ENCODE measurements at places on chromosomes 4 and X. TPM values are rescaled to one million over a fixed set of nuclear protein-coding genes. Genes with fewer than 3 reads are reported as not detected.

DNA sequence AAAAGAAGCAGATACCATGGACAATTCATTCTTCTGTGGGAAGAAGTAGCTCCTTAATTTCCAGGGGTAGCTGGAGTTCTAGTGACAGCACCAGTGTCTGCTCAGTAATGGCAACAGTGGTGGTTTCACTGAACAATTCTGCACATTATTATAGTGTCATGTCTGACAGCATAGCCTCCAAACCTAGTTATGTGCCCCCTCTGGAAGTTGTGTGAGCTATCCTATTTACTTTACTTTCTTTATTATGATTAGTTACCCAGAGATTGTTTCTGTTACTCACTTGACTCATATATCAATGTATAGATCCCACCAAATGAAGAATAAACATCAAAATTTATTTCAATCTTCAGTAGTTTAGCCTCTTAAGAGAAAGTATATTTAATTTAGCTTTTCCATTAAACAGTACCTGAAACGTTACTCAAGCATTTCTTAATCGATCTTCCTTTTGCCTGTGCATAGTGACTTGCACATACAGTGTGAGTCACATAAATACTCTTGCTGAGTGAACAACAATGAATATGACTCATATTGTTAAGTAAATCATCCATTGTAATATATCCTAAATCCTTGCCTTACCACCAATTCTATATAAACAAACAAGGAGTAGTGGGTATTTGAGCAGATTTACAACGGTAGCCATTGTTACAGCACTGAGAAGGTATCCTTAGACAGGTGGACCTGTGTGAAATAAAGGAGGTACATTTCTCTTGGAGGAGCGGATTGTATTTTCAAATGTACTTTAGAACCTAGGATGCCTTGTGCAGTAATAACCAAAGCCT is 534.7 kb downstream of the ANKRD50 start:
- no peak for DNase-seq

GRCh38 chr4:104429150-104429741 is 65.4 kb downstream of the CXXC4 start:
- DNase-seq, result no peak

GRCh38 chrX:97637289-97637688 is 753.6 kb downstream of the RPA4 start:
- no peak for DNase-seq

- peak; percentile 49 for DNase-seq
These were observed 1.3 kb downstream of the PCDH7 start for GRCh38 chr4:30721185-30722091.

DNA sequence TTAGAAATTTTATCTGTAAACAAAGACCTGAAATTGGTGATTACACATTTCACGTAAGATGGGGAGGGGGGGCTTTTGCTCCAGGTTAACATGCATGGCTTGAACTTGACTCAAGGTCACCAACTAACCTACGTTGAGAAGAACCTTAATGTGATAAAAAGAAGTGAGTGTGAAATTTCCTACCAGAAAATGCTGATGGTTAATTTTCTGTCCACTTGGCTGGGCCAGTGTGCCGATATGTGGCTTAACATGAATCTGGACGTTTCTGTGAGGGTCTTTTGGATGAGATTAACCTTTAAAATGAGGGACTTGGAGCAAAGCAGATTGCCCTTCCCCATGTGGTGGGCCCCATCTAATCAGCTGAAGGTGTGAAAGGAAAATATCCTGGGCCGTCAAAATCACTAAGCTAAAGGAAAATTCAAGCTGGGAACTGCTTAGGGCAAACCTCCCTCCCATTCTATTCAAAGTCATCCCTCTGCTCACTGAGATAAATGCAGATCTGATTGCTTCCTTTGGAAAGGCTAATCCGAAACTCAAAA is 107.3 kb upstream of the ENPP6 start:
- no peak for DNase-seq

- DNase-seq, result no peak
These were observed 13.2 kb upstream of the CCSER1 start for GRCh38 chr4:90113881-90114457.

DNA sequence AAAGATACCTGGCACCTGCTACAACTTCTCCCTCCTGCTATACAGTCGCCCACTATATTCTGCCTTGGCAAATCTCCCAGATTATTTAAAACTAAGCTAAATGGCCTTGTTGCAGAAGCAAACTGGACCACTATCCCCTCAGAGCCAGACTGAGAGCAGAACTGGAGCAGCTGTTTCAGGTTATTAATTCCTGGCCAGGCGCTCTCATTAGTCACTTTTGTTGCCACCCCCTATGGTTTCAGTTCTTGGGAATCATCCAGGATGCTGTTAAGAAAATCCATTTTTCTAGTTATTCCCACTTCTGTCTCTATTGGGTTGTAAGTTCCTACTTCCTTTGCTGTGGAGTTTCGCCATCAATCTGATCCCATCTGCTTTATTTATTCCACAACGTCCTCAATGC is 30.1 kb downstream of the ADGRA3 start:
- DNase-seq, result peak; percentile 62

- no peak for DNase-seq
These were observed 108.2 kb downstream of the NSUN7 start for GRCh38 chr4:40857956-40858355.

GRCh38 chrX:53085661-53086229 is 3.6 kb downstream of the TSPYL2 start:
- DNase-seq, result no peak

GRCh38 chrX:45803383-45803921 is 602.8 kb upstream of the DIPK2B start:
- DNase-seq, result no peak

GRCh38 chr4:111812114-111812513 is 333.1 kb upstream of the FAM241A start:
- DNase-seq, result no peak

GRCh38 chr4:3712936-3713335 is 53.2 kb upstream of the ADRA2C start:
- no peak for DNase-seq

DNA sequence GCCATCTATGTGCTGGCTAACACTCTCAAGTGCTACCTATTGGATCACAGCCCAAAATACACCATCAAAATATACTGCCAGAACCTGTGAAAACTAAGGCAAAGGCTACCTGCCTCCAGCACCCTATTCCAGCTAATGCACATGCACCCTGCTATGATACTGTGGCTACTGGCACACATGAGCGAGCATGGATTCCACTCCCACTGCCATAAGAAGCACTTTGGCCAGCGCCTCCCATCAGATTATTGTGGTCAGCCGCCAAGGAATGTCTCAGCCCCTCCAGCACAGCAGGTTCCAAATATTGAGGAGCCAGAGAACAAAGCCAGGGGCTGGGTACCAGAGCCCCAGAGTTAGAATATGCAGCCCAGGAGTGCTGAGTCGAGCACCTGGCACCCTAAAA is 32.5 kb upstream of the TMPRSS11F start:
- no peak for DNase-seq

DNA sequence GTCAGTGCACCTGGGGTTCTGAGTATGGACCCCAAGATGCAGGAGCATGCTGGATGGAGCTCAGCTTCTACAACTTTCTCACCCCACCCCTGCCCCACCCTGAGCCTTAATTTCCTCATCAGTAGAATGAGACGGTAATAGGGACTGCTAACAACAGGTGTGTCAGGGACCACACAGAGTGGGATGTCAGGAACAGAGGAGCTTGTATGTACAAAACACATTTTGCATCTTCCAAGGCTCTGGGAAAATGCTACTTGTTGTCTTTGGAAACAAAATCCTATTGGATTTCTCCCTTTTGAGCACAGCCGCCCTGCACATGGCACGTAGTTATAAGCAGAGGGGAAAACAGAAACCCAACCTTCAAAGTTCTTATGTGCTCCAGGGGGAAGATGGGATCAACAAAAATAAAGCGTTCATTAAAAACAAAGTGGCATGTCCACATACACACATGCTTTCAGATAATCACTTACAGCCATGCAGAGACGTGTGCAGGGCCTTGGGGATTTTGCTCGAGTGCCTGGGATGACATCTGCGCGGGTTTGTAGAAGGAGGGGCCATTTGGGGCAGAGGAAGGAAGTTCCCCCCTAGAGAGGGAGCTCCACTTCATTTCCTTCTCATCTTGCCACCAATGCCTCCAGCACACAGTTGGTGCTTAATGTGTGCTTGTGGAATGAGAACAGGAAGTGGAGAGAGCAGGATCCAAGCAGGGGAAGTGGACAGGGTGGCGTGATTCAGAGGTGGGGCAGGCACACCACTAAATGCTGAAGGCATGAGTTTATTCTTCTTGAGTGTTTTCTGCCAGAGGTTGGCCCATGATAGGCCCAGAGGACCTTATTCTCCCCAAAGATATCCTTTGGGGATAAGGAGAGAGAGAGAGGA is 138.9 kb downstream of the SMIM20 start:
- no peak for DNase-seq

DNA sequence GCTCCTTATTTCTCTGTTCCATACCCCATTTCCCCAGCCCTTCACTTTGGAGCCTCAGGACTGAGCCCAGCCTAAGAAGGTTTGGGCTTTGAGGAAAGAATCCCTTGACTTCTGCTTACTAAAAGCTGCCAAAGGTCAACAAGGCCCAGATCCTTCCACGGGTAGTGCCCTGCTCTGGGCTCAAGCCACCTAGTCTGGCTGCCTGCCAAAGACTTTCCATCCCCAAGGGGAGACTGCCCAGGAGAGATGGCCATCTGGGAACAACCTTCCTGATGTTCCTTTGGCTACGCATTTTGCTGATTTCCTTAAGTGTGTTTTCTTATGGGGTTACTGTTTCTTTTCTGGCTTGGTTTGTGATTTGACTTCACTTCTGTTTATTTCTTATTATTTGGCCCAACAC is 49.8 kb upstream of the NDP start:
- DNase-seq, result no peak

- DNase-seq, result no peak
These were observed 7.5 kb upstream of the RUFY3 start for GRCh38 chr4:70714079-70714887.

DNA sequence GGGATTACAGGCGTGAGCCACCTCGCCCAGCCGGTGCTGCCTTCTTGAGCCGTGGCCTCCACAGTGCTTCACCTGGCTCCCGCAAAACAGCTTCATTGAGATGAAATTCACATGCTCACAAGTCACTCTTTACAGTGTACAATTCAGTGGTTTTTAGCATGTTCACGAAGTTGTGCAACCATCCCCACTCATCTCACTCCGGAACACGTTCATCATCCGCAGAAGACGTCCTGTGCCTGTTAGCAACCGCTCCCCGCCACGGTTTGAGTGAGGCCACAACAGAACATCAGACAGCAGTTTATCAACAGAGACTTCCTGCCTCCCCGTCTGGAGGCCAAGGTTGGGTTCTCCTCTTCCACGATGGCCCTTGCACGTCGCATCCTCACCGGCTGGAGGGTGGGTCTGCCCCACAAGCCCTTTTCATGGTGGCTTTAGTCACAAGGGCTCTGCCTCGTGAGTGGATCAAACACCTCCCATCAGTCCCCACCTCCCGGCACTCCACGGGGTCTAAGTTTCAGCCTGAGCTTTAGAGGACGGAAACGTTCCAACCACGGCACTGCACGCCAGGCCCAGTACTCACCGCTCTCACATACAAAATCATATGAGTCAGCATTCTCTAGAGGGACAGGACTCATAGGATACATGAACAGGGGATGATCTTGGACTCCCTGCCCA is 29.6 kb upstream of the SPON2 start:
- DNase-seq, result peak; percentile 65

DNA sequence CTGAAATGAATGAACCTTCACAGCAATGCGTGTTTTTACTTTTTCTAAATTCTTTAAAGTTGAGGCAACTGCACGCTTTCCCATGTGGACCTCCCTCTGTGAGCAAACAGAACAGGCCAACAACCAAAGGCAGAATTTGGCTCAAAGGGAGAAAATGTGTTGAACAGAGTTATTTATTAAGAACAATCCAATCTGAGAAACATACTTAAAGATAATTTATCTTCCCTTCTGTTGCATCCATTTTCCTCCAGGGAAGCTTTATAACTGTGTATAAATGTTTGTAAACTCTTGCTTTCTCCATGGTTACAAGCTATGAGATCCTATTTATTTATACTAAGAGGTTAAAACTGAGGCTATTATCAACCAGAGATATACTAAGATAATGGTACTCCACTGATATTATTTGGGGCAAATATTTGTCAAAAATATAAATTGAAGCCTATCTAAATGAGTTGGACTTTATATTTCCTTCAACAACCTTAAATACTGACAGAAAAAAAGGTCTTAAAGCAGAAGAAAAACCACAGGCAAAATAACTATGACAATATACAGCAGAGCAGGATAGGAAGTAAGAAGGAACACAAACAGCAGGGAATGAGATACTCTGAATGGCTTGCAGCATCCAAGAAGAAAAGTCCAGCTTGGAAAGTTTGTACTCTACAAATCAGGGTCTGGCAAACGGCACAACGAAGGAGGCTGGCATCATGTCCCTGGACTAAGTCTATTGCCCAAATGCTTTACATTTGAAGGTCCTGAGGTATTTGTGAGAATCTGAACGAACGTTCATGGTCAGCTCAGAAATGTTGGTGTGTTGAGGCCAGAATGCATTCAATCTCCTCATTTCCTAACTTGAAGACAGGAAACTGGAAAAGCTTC is 663.2 kb upstream of the INTU start:
- no peak for DNase-seq

DNA sequence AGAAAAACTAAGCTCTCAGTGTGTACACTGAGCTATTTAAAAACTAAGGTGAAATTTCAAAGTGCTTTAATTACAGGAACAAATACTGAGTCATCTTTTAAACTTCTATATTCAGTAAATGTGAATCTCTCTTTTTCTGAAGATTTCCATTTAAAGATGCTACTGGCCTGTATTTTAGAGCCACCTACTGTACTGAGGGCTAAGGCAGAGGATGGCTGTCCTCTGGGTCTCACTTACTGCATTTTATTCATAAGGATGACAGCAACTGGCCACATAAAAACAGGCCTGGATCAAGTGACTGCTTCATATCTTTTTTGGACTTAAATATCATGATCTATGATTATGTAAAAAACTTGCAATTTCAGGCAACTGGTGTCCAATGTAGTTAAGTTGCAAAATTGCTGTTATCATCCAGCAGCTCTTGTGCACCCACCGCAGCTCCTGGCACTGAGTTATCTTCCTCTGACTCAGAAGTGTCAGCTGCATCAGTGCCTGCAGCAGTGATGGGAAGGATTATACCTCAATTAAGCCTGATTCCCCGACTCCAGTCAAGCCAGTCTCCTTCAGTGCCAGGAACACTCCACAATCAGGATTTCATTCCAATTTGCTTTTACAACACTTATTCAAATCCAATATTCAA is 1073.7 kb downstream of the PDHA2 start:
- DNase-seq, result peak; percentile 1

GRCh38 chr4:128371876-128372275 is 84.3 kb upstream of the PGRMC2 start:
- no peak for DNase-seq

GRCh38 chr4:74934016-74934831 is 1.3 kb downstream of the PARM1 start:
- peak; percentile 15 for DNase-seq

- no peak for DNase-seq
These were observed 49.0 kb upstream of the SHISA3 start for GRCh38 chr4:42348247-42348646.

Gene RASGEF1B
- polyA plus RNA-seq, result 7.0 TPM

Gene PFKFB1
- polyA plus RNA-seq, result 0.58 TPM

Gene GUCY1A1
- 169 TPM for polyA plus RNA-seq

Gene SSX3
- not detected for polyA plus RNA-seq

Gene CRLF2
- not detected for polyA plus RNA-seq

Gene BCAP31
- polyA plus RNA-seq, result 148 TPM

Gene FGF5
- not detected for polyA plus RNA-seq

Gene TMSB15A
- polyA plus RNA-seq, result 107 TPM

Gene MAGEA2B
- polyA plus RNA-seq, result not detected

Gene RFC1
- polyA plus RNA-seq, result 93.7 TPM

Gene UGT2A1
- polyA plus RNA-seq, result not detected

Gene MCUB
- 7.9 TPM for polyA plus RNA-seq
